ENCODE measurements at places on chromosomes 13 and 19. TPM values are rescaled to one million over a fixed set of nuclear protein-coding genes. Genes with fewer than 3 reads are reported as not detected.

The ZNF667 gene
- total RNA-seq, result 0.32 TPM

The ELSPBP1 gene
- total RNA-seq, result not detected

The ZNF730 gene
- total RNA-seq, result 0.45 TPM

GRCh38 chr19:27935669-27936068, 1277.3 kb downstream of the UQCRFS1 start:
- H3K4me1 ChIP-seq, result no peaks in the 10 kb centered on the region
- no peak for DNase-seq
- H3K4me3 ChIP-seq, result no peak overlapping the region
- no peak overlapping the region for H3K27ac ChIP-seq

DNA sequence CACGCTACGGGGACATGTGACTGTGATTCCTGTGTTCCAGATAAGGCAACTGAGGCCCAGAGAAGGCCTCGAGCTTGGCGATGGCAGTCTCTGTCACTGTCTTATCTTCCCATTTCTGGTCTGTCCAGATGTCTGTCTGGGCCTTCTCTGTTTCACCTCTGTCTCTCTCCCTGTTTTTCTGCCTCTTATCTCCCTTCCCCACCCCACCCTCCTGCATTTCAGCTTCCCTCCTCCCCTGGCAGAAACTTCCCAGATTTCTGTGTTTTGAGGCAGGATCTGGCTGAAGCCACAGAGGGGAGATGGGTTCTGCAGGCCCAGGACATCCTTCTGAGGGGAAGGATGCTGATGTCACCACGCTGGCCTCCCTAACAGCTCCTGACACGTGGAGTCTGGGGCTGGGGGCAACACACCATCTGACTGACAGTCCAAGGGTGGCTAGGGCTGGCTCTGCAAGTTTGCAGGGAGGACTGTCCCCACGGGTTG, 14.4 kb downstream of the PAK4 start:
- H3K27ac ChIP-seq, result no peak overlapping the region
- H3K4me3 ChIP-seq, result no peak overlapping the region
- H3K27me3 ChIP-seq, result no peaks in the 10 kb centered on the region

GRCh38 chr13:40376867-40377535, 289.4 kb downstream of the FOXO1 start:
- no peak overlapping the region for H3K4me3 ChIP-seq
- H3K4me1 ChIP-seq, result peaks cover 15% of the 10 kb centered on the region
- H3K27me3 ChIP-seq, result no peaks in the 10 kb centered on the region
- DNase-seq, result no peak
- H3K36me3 ChIP-seq, result peaks cover 8% of the 10 kb centered on the region

- H3K4me3 ChIP-seq, result no peak overlapping the region
- no peak for DNase-seq
- no peaks in the 10 kb centered on the region for H3K27me3 ChIP-seq
- no peaks in the 10 kb centered on the region for H3K4me1 ChIP-seq
- H3K36me3 ChIP-seq, result peaks cover 9% of the 10 kb centered on the region
Observed at GRCh38 chr13:73958657-73959397, 175.4 kb downstream of the KLF12 start.

- H3K36me3 ChIP-seq, result no peaks in the 10 kb centered on the region
- H3K4me3 ChIP-seq, result no peak overlapping the region
- DNase-seq, result no peak
- H3K27ac ChIP-seq, result no peak overlapping the region
Observed at GRCh38 chr13:107374038-107374437, 806.1 kb upstream of the ARGLU1 start.

DNA sequence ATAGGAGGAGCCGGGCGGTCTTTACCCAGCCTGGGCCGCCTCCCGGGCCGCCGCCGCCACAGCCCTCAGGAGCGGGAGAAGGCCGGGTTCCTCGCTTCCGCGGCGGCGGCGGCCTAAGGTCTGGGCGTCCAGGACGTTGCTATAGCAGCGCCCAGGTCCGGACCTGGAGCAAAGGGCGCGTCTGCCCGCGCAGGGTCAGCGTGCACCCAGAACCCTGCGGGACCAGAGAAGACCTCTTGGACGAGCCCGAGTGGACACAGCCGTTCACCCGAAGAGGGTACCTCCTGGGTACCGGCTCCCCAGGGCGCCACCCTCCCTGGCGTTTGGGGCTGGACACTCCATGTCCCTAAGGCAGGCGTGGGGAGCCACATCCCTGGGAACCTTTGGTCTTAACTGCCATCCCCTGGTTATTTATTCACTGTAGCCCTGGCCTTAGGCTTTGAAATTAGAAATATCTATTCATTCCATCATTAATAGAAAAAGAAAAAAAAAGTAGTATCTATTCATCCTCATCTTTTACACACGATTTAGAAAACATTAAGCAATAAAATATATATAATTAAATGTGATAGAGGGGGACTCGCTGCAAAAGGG, 2.4 kb downstream of the DZIP1 start:
- peaks cover 57% of the 10 kb centered on the region for H3K27me3 ChIP-seq
- no peak overlapping the region for H3K4me3 ChIP-seq
- H3K36me3 ChIP-seq, result no peaks in the 10 kb centered on the region

GRCh38 chr13:41231786-41232185, 31.6 kb downstream of the MTRF1 start:
- H3K27me3 ChIP-seq, result no peaks in the 10 kb centered on the region
- H3K36me3 ChIP-seq, result peaks cover 27% of the 10 kb centered on the region
- H3K4me3 ChIP-seq, result no peak overlapping the region
- no peak overlapping the region for H3K27ac ChIP-seq

DNA sequence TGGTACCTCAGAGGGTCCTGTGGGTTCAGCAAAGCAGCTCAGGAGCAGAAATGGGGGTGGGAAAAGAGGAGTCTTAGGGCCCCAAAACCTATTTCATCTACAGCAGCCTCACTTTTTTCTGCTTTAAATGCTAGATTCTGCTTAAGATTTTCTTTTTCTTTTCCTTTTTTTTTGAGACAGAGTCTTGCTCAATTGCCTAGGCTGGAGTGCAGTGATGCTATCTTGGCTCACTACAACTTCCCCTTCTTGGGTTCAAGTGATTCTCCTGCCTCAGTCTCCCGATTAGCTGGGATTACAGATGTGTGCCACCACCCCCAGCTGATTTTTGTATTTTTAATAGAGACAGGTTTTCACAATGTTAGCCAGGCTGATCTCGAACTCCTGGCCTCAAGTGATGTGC, 30.7 kb upstream of the WDFY2 start:
- peaks cover 1% of the 10 kb centered on the region for H3K36me3 ChIP-seq
- peaks cover 14% of the 10 kb centered on the region for H3K27me3 ChIP-seq
- H3K27ac ChIP-seq, result no peak overlapping the region
- H3K4me3 ChIP-seq, result no peak overlapping the region
- DNase-seq, result no peak

Measured in activated CD8-positive, alpha-beta memory T cell treated with anti-CD3 and anti-CD28 coated beads, Interleukin-2, amount 10 ng/mL, durations not matched to agents 7 days and 5 days (primary cell).